HuH-7 (cell line): ENCODE measurements at places on chromosomes 16 and 17.

- no peak for DNase-seq
Measured at GRCh38 chr17:66412857-66413558, 110.6 kb downstream of the PRKCA start.

- peak; percentile 64 for DNase-seq
Measured at GRCh38 chr16:15642557-15643047, 352 bp downstream of the MARF1 start.

DNA sequence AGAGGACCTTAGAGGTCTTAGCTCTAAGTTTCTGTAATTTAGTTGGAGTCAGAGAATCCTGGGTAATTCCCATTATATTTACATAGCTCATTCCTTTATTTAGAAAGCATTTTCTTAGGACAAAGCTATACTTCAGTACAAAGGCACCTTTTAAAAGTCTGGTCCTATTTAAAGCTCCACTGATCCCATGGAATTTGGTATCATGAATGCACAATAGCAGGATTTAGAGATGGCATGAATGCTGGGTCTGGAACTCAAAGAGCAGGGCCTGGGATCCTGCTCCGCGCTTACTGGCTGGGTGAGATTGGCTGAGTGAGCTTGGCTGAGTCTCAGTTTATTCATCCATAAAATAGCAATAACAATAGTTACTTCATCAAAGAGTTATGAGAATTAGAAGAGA lies 4.8 kb downstream of the KRT23 start:
- no peak for DNase-seq

- no peak for DNase-seq
Measured at GRCh38 chr16:12580809-12581208, 222.9 kb downstream of the CPPED1 start.

GRCh38 chr16:84635702-84636101 lies 12.6 kb upstream of the KLHL36 start:
- no peak for DNase-seq

- no peak for DNase-seq
Measured at GRCh38 chr16:49346459-49346858, 27.1 kb upstream of the C16orf78 start.

DNA sequence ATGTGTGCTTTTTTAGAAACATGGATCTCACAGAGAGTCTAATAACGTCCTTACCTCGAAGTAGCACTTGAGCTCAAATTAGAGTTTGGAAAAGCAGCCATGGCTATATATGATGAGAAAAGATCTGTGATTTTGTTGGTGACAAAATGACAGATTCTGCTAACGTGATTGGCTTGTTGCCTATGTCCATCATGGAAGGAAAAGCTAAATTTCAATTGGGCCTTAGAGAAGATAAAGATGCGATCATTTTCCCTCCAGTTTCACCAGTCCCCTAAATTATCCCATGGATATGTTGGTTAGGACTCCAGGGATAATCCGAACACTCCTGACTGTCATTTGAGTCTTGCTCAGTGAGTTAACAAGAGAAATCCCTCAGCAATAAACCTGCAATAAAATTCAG lies 175.8 kb downstream of the C16orf95 start:
- DNase-seq = no peak

DNA sequence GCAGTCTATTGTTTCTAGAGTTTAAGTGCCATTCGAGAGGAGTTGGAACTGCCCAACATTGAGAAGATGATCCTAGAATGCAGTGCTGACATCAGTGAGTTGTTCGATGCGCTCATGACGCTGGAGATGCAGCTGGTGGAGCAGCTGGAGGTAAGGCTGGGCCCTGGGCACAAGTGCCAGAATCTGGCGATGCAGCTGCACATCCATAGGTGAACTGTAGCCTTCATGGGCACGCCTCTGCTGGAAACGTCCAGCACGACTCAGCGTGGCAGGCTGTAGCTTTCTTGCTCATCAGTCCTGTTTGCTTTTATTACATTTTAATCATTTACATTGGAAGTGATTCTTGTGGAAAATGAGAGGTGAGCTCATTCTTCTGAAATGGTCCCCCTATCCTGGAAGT lies 31.7 kb downstream of the DRC3 start:
- DNase-seq = no peak

DNA sequence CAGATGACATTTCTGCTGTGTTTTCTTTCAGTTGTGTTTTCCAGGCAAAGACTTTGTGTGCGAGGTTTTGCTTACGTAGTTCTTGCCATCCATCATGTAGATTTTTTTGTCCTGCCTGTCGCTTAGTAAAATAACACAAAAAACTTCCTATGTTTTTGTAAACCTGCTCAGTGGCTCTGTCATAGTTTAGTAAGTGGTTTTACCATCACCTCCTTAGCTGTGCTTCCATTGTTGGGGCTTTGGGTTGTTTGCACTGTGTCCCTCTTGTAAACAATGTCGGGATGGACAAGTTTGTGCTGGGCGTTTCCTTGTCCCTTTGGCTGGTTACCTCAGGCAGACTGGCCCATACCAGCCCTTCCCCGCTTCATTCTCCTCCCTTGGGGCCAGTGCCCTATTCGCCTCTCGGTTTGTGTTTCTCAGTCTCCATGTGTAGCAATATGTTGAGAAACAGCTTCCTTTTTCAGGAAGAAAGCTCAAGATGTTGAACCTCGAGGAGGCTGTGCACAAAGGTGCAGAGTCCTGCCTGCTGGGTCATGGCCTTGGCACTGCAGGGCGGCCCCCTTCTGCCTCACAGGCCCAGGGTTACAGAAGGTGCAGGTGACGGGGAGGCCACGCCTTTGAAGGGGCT lies 74.6 kb downstream of the KSR1 start:
- DNase-seq = no peak

- DNase-seq = peak; percentile 50
Measured at GRCh38 chr17:40015005-40015997, at the start of gene CSF3. CSF3 (plus strand) TSS chr17:40015440; CDS start chr17:40015475, 35 bp downstream.

DNA sequence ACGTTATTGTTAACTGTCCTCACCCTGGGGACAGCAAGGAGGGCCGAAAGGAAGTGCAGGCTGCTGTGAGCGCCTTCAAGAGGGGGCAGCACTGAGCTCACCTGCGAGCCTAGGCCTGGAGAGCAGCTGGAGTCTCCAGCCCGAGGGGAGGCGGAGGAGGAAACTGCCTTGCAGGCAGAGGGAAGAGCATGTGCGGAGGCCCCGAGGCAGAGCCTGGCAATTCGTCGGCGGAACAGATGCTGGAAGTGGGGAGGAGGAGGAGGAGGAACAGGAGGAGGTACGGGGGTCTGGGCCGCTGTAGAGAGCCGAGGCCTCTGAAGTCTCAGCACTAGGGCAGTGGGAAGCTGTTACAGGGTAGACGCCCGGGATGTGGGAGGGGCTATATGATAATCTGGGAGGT lies 49.6 kb upstream of the PLCG2 start:
- no peak for DNase-seq

DNA sequence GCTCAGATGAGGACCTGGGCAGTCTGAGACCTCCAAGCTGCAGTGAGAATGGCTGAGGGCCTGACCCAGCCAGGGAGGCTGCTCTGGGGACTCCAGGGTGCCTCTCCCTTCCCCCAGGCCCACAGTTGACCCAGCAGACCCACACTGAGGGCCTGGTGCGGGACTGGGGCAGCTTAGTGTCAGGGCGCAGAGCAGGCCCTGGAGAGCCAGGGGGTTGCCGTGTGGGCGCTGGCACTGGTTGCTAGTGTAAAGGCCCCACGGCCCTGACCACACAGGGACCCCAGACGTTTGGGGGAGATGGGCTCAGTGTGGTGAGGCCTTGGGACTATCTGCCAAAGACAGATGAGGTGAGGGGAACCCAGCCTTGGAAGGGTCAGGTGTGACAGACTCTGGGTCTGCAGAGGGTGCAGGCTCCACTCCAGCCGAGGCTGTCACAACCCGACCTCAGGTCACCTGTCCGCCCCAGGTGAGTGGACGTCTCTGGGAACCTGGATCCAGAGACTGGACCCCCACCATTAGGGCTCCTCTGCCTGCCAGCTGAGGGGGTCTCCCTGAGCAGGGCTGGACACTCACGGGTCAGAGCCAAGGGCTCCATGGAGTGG lies 50.8 kb upstream of the GNG13 start:
- no peak for DNase-seq

DNA sequence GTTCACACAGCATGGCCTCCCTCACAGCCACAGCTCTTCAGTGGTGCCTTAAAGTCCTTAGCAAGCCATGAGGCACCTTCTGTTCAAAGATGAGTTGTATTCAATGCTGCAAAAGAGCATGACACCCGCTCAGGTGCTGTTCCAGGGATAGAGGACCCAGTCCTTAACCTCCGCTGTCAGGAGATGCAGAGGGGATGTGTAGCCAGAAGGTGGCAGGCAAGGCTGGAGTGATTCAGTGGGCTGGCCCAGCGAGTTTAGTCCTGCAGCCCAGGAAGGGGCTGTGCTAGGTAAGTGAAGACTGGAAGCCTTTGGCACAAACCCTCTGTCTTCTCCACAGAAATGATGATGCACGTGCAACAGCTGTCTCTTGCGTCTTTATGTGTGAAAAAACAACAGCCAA lies 25.0 kb upstream of the ADAM11 start:
- peak; percentile 56 for DNase-seq

GRCh38 chr16:81136390-81137335 lies 40.5 kb upstream of the GCSH start:
- DNase-seq = peak; percentile 44

- no peak for DNase-seq
Measured at GRCh38 chr16:79943736-79944135, 343.2 kb upstream of the MAF start.

- no peak for DNase-seq
Measured at GRCh38 chr17:78142119-78142861, 3.9 kb upstream of the C17orf99 start.

DNA sequence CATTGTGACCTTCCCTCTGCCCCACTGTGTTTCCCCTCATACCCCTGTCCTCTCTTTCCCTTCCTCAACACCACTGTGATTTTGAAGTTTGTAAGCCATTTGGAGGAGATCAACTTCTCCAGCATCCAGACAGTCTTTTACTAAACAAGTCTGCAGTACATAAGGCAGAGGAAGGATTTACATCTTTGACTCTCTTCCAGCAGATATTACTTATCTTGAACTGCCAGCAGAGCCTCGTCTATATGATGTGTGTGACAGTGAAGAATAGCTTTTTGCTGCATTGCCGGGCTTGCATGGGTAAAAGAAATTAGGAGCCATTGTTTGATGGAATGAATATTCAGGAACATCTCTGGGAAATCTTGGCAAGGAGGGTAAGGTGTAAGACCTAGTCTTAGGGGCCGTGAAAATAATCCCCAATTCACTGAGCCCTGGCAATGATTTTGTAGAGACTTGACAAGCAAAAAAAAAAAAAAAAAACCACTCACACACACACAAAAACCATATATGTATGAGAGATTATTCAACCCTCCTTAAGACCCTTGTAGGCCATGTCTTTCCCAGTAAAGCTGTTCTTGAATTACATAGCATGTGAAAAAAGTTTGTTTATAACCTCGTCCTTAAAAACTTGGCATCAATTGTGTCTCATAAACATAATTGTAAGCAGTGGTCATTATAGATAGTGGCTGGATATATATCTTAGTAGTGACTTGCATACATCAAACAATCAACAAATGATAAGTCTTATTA lies 903.9 kb downstream of the CDH11 start:
- no peak for DNase-seq
